ENCODE measurements at places on chromosomes 12 and 14.

GRCh38 chr14:29814156-29815015 is 113.3 kb downstream of the PRKD1 start:
- no peak for DNase-seq

DNA sequence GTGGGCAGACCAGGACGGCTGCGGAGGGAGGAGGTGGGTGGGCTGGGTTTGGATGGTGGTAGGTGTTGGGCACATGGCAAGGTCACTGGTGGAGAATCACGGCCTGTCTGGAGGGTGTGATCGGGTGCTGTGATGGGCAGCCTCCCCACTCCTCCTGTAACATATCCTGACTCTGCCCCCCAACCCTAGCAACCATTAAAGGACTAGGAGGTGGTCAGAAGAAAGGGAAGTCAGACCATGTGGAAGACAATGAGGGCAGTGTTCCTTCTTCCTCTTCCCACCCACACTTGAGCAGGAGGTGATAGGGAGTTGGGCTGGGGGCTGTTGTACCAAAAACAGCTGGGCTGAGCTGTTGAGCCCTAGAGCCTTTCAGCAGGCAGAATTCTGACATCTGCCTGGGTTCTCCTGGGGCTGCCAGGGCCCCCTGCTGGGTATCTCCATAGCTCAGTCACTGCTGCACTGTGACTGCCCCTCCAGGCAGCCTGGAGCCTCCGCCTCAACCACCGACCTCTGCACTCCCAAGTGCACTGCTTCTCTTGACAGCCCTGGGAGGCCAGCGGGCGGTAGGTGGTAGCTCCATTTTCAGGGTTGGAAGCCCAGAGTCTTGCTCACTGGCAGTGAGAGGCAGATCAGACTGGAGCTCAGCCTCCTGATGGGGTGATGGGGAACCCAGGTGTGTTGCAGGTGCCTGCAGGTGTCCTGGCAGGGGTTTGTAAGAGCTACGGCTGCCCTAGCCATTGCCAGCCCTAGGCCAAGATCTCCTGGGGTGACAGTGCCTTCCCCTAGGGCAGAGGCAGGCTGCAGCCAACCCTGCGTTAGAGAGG is 15.4 kb downstream of the VASH1 start:
- DNase-seq, result no peak

DNA sequence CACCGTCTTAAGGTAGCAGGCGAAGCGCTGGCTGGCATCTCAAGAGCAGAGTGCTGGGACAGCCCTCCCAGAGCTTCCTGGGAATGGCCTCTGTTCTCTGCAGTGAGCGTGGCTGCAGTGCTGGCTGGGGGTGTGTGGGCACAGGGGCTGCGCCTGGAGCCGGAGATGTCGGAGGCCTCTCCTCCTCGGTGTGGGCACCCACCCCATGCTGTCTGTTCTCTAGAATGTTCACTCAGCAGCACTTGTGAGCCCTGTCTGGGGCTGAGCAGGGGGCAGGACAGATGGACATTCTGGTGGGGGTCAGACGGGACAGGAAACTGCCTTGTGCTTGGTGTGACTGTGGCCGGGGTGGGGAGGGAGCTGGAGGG is 15.9 kb downstream of the FBRSL1 start:
- DNase-seq, result no peak

DNA sequence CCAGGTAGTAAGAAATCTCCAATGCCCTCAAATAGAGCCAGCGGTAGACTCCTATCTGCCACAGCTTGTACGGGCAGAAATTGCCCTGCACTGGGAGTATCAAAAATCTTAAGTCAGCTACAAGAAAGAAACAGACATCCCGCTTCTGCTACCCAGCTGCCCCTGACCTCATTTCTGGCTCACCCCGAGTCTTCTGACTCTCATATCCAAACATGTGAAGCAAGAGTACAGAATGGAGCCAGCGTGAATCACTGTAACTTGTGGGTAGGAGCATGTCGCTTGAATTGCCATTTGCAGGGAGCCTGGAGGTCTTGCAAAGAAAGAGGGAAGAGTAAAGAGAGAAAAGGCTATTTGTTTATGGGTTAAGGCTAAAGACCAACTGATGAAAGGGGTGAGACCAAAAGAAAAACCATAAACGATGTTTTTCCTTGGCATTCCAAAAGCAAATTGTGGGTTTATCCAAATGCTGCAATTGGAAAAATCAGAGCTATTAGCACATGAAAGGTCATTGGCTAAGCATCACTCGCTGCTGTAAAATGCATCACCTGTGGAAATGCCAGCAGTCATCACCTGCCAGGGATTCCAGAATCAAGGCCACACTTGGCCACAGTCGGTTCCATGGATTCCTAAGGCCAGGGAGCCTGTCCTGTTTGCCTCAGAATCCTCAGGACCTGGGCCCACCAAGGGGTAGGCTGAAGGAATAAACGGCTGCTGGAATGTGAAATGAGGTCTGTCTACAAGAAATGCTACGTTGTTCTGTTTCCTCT is 86.6 kb downstream of the FOXN3 start:
- no peak for DNase-seq

- no peak for DNase-seq
These were observed 28.4 kb upstream of the PTPRR start for GRCh38 chr12:70948976-70949336.

- peak; percentile 83 for DNase-seq
These were observed 1.2 kb downstream of the ITGB7 start for GRCh38 chr12:53205747-53206419.

GRCh38 chr12:67802731-67803130 is 154.2 kb downstream of the DYRK2 start:
- no peak for DNase-seq

- DNase-seq, result no peak
These were observed 45.1 kb upstream of the ATF1 start for GRCh38 chr12:50718760-50719159.

GRCh38 chr12:19055589-19055988 is 73.9 kb upstream of the PLEKHA5 start:
- no peak for DNase-seq

DNA sequence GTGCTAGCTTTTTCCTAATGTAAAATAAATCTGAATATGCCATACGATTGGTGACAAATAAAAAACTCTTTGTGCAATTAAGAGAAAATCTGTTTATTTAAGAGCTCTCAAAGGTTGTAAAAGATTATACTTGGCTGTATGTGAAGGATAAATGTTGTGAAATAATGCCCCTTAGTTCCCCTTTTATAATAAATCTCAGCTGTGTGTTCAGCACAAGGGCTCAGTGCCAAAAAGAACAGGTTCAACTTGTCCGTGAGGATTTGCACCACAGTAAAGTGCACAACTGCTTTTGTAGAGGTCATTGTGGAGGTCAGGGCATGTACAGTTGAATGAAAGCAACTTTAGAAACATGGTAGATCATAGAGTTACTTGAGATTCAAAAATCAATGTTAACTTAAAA is 118.6 kb downstream of the TRMT5 start:
- DNase-seq, result no peak

- DNase-seq, result peak; percentile 34
These were observed 91.7 kb upstream of the SEL1L start for GRCh38 chr14:81625343-81625742.

- DNase-seq, result no peak
These were observed 197.4 kb upstream of the GARIN6 start for GRCh38 chr12:99450036-99450630.

GRCh38 chr14:104882325-104882973 is 17.4 kb downstream of the CEP170B start:
- DNase-seq, result no peak

DNA sequence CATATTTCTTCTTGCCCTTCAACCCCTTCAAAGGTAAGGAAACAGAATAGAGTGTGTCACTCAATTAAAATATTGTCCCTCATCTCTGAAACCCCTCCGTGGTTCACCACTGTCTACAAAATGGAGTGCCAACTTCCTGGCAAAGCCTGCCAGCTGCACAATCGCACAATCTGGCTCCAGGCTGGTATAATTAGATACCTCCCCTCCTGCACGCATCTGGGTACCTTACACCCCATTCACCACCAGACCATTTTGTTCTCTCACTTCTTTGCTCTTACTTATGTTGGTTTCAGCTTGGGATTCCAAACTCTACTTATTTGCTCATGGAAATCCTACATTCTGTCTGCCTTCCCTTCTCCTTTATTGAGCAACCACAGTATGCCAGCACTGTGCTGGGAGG is 314.9 kb downstream of the NUAK1 start:
- no peak for DNase-seq

DNA sequence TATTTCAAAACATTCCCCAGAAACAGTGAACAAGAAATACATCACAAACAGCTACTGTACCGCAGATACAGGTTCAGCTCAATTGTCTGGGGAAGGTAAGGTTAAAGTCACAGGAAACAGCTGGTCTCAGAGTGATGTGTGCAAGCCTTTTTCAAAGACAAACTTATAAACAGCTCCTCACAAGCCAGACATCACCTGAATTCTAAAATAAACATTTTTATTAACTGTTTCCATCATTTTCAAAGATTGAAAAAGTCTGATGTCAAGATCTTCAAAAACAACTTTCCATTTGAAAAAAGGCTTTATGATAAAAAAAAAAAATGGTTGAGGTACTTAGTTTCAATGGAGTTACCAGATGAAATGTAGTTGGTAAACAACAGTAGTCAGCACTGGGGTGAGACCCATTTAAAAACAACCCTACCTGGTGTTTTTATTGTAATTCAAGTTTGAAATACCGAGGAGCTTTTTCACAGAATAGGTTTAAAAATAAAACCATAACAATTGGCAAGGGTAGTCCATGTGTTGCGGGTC is 4.0 kb downstream of the BTG1 start:
- DNase-seq, result no peak

DNA sequence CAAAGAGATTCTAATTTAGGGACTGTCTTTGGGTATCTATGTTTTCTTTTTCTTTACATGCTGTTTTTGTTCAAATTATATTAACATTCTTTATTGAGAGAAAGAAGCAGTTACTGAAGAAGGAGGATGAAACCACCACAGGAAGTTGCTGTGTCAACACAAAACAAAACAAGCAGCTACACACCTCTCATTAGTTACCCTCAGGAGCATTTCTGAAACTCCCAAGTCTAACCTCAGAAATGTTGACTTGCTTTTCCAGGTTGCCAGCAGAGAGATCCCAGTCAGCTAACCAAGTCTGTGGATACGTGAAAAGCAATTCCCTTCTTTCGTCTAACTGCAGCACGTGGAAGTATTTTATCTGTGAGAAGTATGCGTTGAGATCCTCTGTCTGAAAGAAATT is 33.5 kb downstream of the CLEC1A start:
- no peak for DNase-seq

DNA sequence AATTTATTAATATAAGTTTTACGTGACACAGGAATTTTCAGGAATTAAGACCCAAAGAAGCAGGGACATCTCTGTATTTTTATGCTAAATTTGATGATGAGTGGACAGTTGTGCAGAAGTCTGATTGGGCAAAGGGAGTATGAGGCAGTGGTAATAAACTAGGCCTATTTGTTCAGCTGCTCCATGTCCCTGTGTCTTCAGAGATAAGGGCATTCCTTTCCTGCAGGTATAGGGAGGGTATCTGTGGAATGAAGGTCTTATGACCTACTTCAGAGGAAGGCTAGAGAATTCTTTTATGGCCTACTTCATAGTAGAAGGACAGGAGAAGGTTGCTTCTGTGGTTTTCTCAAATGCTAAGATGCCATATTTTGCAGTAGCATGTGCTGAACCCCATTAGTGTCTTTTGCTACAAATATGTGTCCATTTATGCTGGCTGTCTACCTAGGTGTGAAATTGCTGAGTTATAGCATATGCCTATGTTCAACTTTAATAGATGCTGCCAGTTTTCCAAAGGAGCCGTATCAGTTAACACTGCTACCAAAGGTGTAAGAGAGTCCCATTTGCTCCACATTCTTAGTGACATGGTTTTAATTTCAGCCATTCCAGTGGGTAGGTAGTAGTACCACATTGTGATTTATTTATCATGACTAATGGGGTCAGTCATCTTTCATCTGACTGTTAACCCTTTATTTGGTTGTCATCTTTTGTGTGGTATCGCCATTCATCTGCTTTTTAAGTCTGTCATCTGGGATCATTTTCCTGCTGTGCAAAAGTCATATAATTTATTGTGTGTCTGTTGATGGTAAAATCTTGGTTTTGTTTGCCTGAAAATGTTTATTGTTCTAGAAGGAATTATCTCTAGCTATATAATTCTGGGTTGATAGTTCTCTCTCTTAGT is 410.7 kb upstream of the RGS6 start:
- no peak for DNase-seq

- no peak for DNase-seq
These were observed 23.9 kb downstream of the EIF2S3B start for GRCh38 chr12:10529603-10530002.

DNA sequence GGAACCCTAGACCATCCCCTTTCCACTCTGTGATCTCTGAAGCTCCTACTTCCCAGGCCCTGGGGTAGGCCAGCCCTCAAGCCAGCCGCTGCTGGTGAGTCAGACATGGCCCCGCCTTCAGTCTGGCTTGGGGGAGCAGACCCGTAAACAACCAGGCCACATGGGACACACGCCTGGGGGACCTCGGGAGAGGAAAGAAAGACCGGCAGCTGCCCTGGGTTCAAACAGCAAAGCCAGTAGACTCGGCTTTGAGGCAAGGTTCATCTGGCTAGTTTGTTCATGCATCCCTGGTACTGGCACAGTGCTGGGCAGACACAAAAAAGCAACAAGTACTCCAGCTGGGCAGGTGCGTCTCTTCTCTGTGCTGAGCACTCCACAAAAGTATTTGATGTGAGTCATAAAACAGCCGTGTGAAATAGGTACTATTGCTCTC is 101.9 kb downstream of the SETD3 start:
- no peak for DNase-seq

GRCh38 chr14:46344327-46344937 is 307.1 kb downstream of the RPL10L start:
- DNase-seq, result no peak

DNA sequence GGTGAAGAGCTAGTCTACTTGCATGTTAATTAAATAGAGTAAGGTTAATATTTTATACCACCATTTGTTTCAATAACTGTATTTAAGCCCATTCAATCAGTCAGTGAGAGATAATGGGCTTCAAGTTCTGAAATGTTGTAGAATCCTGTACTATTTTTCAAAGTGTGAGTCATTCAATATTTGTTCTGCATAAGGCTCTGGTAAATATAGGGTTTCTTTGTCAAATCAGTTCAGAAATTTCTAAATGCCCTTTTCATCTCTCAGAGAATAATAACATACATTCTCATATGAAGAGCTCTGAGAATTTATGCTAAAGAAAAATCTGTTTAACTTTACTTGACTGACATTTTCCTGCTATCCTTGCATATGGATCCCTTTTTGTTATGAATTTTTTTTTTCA is 493.3 kb downstream of the TMTC2 start:
- no peak for DNase-seq

GRCh38 chr12:97386133-97386581 is 76.4 kb upstream of the RMST start:
- DNase-seq, result no peak

- no peak for DNase-seq
These were observed 9.2 kb downstream of the EXOC3L4 start for GRCh38 chr14:103103461-103104388.

Data from GM13976 (cell line).